Activated T-cell treated with anti-CD3 and anti-CD28 coated beads, Interleukin-2, amount 50 U/mL, for 72 hours (primary cell): ENCODE measurements at places on chromosomes 3 and 15. TPM values are rescaled to one million over a fixed set of nuclear protein-coding genes. Genes with fewer than 3 reads are reported as not detected.

HRH1 gene
- 4.6 TPM for total RNA-seq

SEMA3B gene
- total RNA-seq, result 3.3 TPM

SPATA12 gene
- not detected for total RNA-seq

DNA sequence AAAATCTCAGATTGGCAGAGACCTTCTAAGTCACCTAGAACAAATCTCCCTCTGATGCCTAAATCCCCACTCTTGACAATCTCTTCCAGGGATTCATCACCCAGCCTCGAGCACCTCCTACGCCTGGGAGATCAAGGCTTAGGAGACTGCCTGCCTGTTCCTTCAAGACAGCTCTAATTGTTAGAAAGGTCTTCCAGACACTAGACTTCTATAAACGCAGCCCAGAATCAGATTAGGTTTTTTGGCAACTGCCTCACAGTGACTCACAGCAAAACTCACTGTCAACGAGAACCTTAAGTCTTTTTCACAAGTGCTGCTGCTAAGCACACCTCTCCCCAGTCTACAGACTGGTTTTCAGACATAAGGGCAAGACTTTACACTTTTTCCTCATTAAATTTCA lies 23.1 kb downstream of the SRGAP3 start:
- DNase-seq, result no peak

DNA sequence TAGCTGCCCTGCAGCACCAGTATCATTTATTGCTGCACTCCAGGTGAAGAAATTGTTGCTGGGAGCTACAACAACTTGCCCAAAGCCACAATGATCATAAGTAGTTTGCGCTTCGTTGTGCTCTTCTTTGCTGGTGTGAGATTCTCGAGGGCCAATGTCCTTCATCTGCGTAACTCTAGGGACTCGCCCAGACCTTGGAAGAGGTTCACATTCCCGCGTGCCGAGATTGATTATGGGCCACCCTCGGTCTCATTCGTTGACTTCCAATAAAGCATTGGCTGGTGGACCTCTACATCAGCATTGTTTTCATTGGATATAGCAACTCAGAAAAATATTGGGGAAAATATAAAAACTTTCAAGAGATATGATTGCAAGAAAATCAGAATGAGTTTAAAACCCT lies 423 bp upstream of the PHLDB2 start:
- no peak for DNase-seq

- no peak for DNase-seq
Measured at GRCh38 chr3:76400141-76400540, 614.8 kb upstream of the ZNF717 start.

DNA sequence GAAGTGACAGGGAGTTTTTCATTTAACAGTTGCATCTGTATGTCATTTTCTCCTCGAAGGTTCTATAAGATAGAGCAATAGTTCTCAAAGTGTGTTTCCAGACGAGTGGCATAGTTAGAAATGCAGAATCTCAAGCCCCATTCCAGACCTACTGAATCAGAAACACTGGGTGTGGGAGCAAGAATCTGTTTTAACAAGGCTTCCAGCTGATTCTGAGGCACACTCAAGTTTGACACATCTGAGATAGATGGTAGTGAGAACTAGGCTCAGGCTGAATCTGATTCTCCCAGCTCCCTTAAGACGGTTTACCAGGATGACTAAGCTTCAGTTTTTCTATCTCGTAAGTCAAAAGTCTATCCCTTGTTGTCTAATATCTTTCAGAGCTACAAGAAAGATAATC lies 159.8 kb upstream of the NUDT16 start:
- DNase-seq, result no peak

DNA sequence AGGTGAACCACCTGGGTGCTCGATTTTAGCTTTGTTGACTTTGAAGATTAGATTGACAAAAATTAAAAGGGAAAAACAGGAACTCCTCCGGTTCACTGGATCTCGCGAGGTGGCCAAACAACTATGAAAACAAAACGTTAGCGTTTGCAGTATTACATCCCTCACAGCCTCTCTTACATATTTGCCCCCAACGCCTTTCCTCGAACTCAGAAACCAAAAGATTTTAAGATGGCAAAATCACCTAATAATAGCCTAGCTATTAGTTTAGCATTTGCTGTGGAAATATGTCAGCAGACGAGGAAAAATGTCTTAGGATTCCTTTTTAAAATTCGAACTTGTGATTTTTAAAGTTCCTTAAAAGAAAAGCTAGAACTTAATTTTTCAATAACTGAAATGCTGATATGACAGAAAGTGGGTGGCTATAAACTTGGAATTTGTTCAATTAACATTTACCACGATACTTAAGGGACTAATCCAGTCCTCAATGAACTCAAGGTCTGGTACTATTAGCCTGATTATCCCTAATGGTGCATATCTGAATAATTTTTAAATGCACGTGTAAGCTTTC lies 491 bp upstream of the SENP7 start:
- no peak for DNase-seq

DNA sequence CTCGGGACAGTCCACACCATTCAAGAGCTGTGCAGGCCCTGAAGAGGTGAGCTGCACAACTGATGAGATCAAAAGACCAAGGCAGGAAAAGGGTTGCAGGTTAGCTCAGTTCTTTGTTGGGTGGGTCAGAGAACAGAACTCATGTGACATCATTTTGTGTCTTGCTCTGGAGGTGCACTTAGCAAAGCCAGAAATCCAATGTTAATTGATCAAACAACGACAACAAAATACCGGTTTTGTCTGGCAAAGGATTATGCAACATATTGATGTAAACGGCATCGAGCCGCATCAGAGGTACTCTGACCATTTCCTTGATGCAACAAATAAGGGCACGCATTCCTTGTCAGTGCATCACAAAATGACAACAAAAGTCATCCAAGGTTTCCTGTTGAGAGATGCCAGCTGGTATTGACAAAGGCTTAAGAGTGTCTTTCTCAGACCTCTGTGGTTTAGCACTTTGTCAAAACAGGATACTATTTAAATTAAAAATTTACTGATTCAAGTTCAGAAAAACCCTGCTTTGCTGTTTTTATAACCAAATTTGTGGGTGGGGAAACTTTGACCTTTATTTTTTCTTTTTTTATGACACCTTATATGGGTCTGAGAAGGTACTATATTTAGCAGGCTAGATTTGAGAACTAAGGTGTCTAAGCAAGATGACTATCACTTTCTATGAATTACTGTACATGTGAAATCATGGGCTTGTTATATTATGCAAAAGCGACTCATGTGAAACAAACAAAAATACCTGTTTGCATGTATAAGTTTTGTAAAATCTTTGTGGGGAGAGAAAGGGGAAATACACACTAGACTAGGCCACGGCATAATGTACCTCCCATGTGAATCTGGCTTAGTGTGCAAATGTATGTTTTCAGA lies 496.1 kb downstream of the FOXP1 start:
- peak; percentile 45 for DNase-seq
